ENCODE measurements at places on chromosomes 16 and 17. TPM values are rescaled to one million over a fixed set of nuclear protein-coding genes. Genes with fewer than 3 reads are reported as not detected.

CASKIN1 gene
- 0.10 TPM for total RNA-seq

GRCh38 chr16:62029947-62030346 is 6.3 kb downstream of the CDH8 start:
- no peak overlapping the region for H3K4me3 ChIP-seq
- no peaks in the 10 kb centered on the region for H3K36me3 ChIP-seq
- H3K27me3 ChIP-seq, result peaks cover 88% of the 10 kb centered on the region

DNA sequence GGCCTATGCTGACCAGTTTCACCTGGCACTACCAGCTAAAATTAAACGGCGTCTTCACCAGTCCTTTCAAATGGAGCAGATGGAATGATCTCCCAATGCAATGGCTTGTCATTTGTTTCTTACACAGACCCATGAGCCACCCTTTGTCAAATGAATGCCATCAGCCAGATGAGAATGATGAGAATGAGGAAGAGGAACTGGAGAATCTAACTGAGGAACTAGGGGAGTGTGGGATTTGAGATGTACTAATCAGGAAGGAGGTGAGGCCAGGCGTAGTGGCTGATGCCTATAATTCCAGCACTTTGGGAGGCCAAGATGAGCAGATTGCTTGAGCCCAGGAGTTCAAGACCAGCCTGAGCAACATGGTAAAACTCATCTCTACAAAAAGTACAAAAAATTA is 116.4 kb downstream of the HS3ST3A1 start:
- no peaks in the 10 kb centered on the region for H3K36me3 ChIP-seq
- no peaks in the 10 kb centered on the region for H3K4me1 ChIP-seq
- no peak overlapping the region for H3K4me3 ChIP-seq
- no peaks in the 10 kb centered on the region for H3K27me3 ChIP-seq
- H3K27ac ChIP-seq, result no peak overlapping the region

ADAD2 gene
- total RNA-seq, result not detected

CACNG4 gene
- not detected for total RNA-seq

GRCh38 chr17:81006891-81007290 is 15.2 kb downstream of the CHMP6 start:
- no peak overlapping the region for H3K27ac ChIP-seq
- peaks cover 7% of the 10 kb centered on the region for H3K4me1 ChIP-seq
- H3K4me3 ChIP-seq, result no peak overlapping the region
- peaks cover 7% of the 10 kb centered on the region for H3K36me3 ChIP-seq

TBC1D3E gene
- 3.8 TPM for total RNA-seq

DNA sequence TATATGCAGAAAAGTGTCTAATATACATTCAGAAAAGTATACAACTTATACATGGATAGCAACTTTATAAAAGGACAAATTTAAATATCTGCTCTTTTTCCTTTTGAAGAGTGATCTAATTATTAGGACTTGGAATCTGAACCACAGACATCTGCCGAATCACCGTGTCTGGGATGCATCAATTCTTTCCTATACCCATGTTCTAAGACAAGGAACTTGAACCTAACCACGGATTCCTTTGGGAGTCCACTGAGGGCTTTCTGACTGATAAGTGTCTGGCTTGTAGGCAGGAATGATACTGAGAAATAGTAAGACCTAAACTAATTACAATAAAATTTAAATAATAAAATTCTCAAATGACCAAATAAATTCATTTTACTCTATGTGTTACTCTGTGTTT is 54.2 kb downstream of the NDEL1 start:
- no peaks in the 10 kb centered on the region for H3K27me3 ChIP-seq
- H3K4me1 ChIP-seq, result peaks cover 7% of the 10 kb centered on the region
- H3K4me3 ChIP-seq, result no peak overlapping the region
- DNase-seq, result no peak
- H3K27ac ChIP-seq, result no peak overlapping the region
